ENCODE measurements at places on chromosomes 1 and 21.

GRCh38 chr1:179016706-179017382 is 8.8 kb upstream of the FAM20B start:
- no peak for DNase-seq

DNA sequence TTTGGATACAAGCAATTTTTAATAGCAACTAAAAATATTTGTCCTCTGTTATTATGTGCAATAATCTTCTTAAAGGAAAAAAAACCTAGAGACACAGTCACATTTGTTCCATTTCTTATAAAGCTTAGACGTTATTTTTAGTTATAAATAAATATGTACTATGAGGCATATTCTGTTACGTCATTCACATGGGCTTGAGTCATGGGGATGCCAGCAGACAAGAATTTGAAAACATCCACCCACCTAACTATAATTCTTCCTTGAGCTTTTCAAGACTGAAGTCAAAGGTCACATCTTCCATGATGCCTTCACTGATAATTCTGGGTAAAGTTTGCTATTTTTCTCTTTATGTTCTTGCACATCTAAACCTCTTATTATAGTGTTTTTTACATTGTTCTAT is 268.8 kb downstream of the KCTD3 start:
- DNase-seq = no peak

DNA sequence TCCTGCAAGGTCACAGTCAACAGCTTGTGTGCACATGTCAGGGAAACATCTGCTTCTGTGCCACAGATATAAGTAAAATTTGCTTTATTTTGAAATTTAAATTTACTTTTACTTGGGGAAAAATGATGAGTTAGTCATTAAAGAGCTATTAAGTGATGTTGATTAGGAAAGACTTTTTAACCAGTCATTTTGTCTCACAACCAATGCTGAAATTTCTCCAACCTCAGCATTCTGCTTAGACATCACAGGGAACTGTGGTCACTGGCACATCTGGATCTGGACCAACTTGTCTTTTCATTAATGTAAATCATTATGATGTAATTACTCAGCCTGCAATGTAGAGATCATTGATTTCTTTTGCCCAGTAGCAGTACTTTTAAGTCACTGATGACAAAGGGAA is 301.0 kb downstream of the TTLL7 start:
- no peak for DNase-seq

DNA sequence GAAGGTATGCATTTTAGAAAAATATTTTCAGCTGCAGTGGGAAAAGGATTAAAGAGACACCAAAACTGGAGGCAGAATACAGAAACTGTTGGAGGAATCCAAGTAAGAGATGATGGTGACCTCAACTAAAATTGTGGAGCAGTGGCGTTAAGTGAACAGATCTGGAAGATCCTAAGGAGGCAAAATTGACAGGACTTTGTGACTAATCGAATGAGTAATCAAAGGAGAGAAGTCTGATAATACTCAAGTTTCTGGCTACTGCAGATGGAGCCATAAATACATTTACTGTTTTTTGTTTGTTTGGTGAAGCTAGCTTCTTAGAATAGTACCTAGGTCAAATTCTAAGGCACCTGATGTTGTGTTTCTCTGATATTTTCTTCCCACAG is 3.1 kb downstream of the CTBS start:
- no peak for DNase-seq

- DNase-seq = no peak
Measured at GRCh38 chr1:82597649-82598048, 796.9 kb downstream of the ADGRL2 start.

DNA sequence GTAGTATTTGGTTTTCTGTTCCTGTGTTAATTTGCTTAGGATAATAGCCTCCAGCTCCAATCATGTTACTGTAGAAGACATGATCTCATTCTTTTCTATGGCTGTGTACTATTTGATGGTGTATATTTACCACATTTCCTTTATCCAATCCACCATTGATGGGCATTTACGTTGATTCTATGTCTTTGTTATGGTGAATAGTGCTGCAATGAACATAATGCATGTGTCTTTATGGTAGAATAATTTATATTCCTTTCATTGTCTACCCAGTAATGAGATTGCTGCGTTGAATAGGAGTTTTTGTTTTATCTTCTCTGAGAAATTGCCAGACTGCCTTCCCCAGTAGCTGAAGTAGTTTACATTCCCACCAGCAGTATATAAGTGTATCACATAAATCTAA is 538.8 kb downstream of the LRRIQ3 start:
- DNase-seq = no peak

GRCh38 chr1:165852871-165853270 is 25.5 kb downstream of the UCK2 start:
- no peak for DNase-seq

DNA sequence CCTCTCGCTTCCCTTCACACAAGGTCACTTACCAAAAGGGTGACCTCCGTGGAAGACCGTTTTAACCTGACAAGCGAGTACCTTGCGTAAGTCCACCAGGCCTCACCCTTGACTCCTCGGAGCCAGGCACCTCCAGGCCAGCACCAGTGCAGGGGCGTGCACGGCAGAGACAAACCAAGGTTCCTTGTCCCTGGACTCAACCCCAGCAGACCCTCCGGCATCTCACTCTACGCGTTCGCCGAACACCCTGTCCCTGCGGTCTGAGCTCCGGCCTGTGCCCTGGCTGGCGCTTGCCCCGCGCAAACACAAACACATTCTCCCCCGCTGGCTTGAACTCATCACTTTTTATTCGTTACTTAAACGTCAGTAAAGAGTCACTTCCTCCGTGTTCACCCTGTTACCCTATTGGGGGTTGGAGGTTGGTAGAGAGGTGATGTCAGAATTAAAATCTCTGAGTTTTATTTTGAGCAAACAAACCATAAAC is 4.5 kb downstream of the TBX15 start:
- DNase-seq = no peak

All from stimulated activated CD4-positive, alpha-beta T cell treated with anti-CD3 and anti-CD28 coated beads, TNF-alpha, amount 100 ng/mL, for 24 hours (primary cell).